ENCODE measurements at places on chromosomes 6 and 20. TPM values are rescaled to one million over a fixed set of nuclear protein-coding genes. Genes with fewer than 3 reads are reported as not detected.
A peak's percentile ranks its signal among the peaks of the same experiment; 100 is the strongest.

DNA sequence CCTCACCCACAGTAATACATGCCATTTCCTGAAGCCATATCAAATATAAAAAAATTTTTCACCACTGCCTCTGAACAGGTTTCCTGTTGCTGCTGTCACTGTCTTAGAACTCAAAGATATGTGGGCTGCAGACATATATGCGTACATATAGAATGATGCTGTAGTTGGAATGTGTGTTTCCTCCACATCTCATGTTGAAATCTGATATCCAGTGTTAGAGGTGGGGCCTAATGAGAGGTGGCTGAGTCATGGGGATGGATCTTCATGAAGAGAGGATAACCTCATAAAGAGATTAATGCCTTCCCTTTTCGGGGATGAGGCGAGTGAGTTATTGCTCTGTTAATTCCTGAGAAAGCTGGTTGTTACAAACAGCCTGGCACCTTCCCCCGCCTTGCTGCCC is 7.7 kb upstream of the SCP2D1 start:
- no peak for DNase-seq

DNA sequence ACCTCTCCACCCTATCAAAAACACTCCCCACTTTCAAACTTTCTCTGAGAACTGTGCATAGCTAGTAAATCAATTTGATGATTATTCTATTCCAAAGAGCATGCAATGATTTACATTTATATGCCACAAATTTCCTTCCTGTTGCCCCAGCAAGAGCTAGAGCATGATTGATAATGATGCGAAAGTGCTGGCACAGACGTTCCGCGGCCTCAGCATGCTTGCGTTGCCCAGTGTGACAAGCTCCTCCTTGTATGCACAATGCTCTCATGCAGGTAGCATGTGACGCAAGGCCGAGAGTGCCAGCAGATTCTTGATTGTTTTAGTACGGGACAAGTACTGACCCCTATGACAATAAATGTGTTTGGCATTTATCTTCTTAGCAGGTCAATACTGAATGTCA is 696.3 kb upstream of the SLC35B3 start:
- no peak for DNase-seq

The CRYBG1 gene
- 31.7 TPM for total RNA-seq

- DNase-seq: peak; percentile 79
Observed at GRCh38 chr6:133130863-133131262, 110.3 kb upstream of the EYA4 start.

GRCh38 chr20:24697411-24697810 is 228.0 kb downstream of the SYNDIG1 start:
- no peak for DNase-seq

DNA sequence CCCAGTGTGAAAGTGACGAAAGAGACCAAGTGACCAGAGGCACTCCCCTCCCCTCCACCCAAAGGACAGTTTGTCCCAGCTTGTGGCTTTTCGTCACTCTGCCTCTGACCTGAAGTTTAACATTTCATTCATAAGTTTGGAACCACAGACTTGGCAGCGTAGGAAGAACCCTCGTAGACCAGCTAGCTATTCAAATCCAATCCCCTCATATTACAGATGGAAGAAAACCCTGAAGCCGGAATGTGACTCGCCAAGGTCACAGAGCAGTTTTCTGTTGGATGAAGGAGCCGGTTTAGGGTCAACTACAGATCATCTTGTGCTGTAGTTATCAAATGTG is 3.9 kb upstream of the SYS1 start:
- no peak for DNase-seq

GRCh38 chr6:36546308-36546919 is 865 bp downstream of the STK38 start:
- DNase-seq: peak; percentile 57

The CDH26 gene
- total RNA-seq: 0.13 TPM

GRCh38 chr20:50843331-50844276 is 48.7 kb downstream of the BCAS4 start:
- DNase-seq: no peak

- DNase-seq: no peak
Observed at GRCh38 chr6:127618729-127619128, 41.8 kb downstream of the C6orf58 start.

DNA sequence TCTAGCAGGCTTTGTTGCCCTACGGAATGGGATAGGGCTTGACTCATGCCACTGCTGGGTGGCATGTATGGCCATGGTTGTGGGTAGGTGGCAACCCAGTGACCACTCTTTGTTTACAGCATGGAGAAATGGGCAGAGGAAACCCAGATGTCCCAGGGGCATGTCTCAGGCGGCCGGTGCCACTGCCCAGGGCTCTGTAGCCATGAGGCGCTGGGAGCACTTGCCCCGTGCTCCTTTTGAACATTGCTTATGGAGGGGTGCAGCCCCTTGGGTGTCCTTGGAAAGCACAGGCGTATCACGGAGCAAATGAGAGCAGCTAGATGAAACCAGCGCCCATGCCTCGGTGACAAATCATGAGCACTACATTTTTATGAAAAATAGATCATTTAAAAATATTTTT is 212.5 kb upstream of the ECI2 start:
- DNase-seq: no peak

- DNase-seq: peak; percentile 58
Observed at GRCh38 chr6:36963451-36964290, 9.1 kb downstream of the PI16 start.

Data from HT-29 (cell line).